ENCODE measurements at places on chromosomes 6 and 20.
A peak's percentile ranks its signal among the peaks of the same experiment; 100 is the strongest.

DNA sequence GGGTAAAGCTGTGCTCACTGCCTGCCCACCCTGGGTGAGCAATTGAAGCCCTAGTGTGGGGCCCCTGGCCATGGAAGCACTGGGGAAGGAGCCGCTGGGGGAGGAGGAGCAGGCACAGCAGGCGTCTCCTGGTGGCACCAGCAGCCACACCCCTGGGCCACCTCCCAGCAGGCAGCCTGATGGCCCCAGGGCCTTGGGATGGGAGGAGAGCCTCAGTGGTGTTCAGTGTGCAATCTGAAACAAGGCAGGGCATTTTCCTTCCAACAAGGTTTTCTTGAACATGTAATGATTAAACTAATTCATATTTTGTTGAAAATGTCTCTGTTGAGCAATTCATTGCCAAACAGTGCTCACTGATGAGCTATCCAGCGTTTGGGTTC lies 151.0 kb downstream of the ZDHHC14 start:
- DNase-seq, result no peak

DNA sequence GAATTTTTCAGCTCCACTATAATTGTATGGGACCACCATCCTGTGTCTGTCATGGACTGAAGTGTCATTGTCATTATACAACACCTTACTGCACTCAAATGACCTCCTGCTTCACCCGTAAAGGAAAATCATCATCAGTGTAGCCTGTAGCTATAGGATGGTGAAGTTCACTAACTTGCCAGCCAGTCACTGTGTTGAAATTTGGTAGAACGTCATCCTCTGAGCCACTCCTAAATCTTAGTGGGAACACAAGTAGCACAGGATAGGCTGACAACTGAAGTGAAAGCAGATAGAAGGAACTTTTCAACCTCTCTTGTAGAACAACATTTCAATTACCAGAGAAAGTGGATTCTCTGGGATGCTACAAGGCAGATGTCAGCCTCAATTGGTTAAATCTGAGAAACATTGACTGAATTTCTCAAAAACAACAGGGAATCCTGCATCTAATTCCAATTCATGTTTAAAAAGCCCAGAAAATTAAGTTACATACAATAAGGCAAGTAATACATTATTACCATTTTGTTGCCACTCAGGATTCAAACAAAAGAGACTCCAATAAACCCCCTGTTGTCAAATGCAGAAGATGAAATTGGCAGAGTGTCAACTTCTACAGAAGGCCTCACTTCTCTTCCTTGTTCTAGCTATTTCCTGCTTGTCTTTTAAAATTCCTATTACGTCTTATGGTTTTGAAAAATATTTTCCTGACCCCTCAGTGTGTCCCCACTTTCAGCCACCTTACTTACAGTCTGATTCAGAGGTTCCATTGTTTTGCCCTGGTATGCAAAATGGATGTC lies 647.9 kb upstream of the AGPAT4 start:
- DNase-seq, result no peak

DNA sequence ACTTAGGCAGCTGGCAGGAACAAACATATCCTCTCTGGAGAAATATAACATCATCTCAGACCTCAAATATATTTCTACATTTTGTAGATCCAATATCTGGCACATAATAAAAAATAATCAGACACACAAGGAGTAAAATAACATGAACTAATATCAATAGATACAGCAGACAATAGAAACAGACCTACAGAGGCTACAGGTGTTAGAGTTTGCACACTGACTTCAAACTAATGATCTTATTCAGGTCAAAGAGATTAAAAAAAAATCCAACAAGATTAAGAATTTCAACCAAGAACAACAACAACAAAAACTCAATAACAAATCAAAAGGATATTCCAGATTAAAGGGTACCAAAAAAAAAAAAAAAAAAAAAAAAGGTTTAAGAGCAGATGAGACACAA lies 13.9 kb upstream of the CDYL start:
- no peak for DNase-seq

DNA sequence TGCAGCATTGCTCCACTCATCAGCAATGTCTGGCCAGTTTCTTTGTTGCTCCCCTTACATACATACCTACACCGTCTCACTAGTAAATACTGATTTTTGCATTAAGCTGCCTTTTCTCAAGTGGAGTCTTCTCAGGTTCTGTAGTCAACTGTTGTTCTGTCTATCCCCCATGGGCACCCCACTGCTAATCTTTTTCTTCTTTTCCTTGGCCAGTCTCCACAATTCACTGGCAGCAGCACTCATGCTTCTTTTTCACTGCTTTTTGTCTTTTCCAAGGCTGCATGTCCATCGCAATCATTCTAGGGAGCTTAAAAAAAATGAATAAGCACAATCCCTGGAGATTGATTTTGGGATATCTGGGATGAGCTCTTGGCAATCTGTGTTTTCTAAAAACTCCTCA lies 10.3 kb upstream of the ERVFRD-1 start:
- DNase-seq, result no peak

DNA sequence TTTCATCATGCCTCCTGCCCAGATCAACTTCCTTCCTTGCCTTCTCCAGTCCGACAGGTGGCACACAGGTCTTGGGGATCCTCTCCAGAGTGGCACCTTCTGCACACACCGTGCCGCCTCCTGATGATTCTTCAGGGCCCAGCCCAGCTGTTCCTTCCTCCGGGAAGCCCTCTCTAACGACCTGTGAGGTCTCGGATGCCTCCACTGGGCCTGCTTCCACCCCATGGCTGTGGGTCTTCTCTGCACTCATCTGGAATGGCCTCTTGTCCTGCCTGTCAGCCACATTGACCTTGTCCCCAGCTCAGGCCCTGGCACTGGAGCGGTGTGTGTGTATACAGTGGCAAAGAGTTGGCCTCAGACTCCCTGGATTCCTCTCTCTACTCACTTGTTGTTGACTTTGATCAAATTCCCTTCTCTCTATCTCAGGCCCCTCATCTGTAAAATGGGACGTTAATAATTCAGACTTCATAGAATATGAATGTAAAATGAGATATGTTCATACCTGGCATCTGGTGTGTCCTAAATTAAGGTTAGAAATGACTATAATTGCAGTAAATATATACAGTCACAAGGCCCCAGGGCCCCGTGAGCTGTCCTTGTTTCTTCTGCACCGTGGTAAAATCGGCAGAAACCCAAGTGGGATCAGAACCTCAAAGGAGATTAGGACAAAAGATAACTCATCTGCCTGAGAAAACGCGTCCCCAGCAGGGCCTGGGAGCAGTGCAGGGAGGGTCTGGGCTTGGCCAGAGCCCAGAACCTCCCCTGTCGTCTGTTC lies 1.5 kb downstream of the FAM210B start:
- no peak for DNase-seq

DNA sequence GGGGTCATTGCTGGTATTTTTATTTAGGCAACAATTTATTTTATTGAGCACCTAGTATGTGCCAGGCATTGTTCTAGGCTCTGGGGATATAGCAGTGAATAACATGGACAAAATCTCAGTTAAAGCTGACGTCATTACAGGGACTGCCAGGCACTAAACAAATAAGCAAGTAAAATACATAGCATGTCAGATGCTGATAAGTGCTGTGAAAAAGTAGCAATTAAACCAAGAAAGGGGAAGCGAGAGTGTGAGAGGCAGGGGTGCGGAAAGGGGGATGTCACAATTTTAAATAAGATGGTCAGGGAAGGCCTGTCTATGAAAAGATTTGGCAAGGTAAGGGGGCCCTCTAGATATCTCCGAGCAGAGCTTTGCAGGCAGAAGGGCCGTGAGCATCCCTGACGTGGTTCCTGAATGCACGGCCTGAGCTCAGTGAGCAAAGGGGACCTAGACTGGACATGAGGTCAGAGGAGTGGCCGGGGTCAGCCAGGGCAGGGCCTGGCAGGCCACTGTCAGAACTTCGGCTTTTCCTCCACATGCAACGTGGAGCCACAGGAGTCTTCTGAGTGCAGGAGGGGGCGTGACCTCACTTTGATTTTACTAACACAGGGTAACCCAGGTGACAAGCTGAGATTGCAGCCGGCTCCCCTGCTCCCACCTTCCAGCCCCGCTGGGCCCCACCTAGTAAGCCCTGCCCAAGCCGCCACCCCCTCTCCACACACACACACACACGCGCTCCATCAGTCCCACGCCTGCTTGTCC lies 24.2 kb upstream of the SIRPA start:
- DNase-seq, result no peak

DNA sequence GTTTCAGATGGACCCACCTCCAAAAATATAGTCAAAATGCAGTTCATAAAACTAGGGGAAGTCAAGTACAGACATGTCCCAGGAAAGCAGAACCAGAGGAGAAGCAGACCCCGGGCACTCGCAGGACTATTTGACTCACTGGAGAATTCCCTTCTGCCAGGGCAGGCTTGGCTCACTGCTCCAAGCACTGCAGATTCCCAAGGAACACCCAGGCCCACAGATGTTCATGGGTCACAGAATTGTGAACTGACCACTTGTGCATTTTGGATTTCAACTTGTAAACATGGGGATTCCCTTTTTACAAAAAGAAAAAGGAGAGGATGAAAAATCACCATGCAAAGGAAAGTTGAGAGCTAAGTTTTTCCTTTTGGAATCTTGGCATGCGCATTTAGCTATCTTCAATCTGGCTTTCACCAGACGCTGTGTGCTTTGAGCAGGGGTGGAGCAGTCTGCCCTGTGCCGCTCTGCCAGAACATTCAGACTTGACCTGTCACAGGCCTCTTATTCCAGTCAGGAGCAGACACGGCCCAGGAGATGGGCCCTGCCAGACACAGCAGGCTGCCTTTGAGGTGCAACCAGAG lies 237.5 kb upstream of the TAB2 start:
- peak; percentile 77 for DNase-seq

DNA sequence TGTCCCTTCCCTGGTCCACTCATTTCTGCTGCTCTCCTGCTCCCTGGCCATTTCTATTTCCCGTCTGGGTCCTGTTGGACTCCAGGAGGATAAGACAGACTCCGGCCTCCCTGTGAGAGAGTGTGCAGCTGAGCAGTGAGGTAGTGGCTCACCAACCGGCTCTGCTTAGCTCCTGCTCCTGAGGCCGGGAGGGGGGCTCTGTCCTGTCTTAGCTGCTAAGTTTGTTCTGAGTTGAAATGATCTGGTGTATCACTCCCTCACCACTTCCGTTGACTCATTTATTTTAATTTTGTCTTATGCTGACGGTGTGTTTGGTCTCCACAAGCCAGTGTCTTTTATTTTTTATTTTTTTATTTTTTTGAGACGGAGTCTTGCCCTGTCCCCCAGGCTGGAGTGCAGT lies 148.5 kb upstream of the PDE10A start:
- no peak for DNase-seq

DNA sequence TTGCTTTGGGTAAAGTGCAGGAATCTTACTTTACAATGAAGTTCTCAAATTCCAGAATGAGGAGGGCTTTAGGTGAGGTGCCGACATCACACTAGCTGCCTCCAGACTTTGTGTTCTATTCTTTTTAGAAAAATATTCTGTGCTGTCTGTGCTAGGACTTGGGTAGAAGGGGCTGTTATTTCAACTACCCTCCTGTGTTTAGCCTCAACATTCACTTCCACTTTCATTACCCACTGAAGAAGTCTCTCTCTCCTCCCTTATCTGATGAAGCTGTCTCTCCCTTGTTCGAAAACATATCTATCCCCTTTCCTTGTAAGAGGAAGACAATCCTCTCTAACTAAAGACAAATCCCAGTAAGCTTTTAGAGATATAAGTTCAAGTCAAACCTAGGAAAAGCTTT lies 25.0 kb upstream of the BRPF3 start:
- no peak for DNase-seq

GRCh38 chr20:35368666-35369423 lies 42.9 kb downstream of the UQCC1 start:
- DNase-seq, result peak; percentile 20

DNA sequence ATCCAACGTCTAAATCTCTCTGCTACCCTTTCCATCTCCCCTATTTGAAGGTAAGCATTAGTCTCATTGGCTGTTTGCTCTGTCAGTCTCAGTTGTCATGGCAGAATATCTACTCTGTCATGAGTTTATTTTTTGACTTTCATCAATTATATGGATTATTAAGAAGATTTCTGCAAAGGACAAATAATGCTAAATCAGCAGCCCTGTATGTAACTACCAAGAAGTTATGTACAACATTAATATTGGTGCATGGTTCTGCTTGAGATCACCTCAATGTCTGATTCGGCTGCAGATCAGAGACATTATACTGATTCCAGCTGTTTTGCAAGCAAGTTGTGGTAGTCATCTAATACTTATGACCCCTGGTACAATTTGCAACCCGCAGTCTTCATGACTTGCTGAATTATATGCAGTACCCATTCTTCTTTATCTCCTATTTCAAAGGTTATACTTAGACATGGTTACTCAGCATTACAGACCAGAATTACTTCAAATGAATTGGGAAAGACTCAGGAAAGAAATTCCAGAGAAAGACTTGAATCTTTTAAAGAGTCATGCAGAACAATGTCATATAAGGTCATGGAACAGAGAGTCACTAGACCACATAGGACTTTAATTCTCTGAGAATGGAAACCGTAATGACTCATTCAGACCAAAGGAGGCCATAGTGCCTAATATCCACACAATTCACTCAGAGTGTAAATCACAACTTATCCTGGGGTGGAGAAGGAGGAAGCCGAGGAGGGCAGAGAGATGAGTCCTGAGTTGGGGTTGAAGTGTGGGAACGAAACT lies 201.4 kb downstream of the IBTK start:
- DNase-seq, result peak; percentile 92

- no peak for DNase-seq
These were observed 29.8 kb upstream of the NEDD9 start for GRCh38 chr6:11262242-11262641.

DNA sequence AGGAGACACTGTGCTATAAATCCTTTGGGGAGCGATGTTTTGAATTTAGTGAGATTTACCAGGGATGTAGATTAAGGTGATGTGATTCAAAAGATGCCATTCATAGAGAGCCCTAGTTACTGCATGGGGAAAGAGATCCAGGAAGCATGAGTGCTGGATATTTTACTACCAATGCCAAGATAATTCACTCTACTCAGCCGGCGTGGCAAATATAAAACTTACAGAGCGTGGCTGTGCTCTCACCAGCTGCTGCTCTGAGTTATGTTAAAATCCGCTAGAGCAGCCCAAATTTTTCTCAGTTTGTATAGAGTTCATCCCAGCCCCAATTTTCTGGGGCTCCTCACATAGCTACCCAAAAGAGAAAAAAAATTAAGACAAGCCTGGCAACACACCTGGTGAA lies 48.6 kb downstream of the BFSP1 start:
- no peak for DNase-seq

GRCh38 chr20:62768551-62769287 lies 27.6 kb upstream of the MRGBP start:
- no peak for DNase-seq

- no peak for DNase-seq
These were observed 50.6 kb downstream of the PDSS2 start for GRCh38 chr6:107408714-107409113.

- no peak for DNase-seq
These were observed 235.2 kb downstream of the SOX4 start for GRCh38 chr6:21828704-21829103.

Measured in fibroblast of gingiva (primary cell).